Cardiac muscle cell (in vitro differentiated cells and primary cell): ENCODE measurements at places on chromosomes 13 and 19. TPM values are rescaled to one million over a fixed set of nuclear protein-coding genes. Genes with fewer than 3 reads are reported as not detected.
A peak's percentile ranks its signal among the peaks of the same experiment; 100 is the strongest.

SIN3B gene
- 37.1 and 52.0 TPM in 2 replicates for polyA plus RNA-seq

SSBP4 gene
- polyA plus RNA-seq, result 151 and 175 TPM in 2 replicates

NCAN gene
- 0.45 TPM in 1 of 2 replicates, not detected in the other for polyA plus RNA-seq

CLEC17A gene
- not detected in 2 replicates for polyA plus RNA-seq

CABP5 gene
- polyA plus RNA-seq, result not detected in 2 replicates

GRCh38 chr13:78372581-78372980, 230.8 kb downstream of the POU4F1 start:
- no peak for DNase-seq

- DNase-seq, result no peak
Observed at GRCh38 chr13:42547612-42548011, 26.3 kb upstream of the TNFSF11 start.

GRCh38 chr13:46341112-46341711, 45.8 kb downstream of the RUBCNL start:
- no peak for DNase-seq

DNA sequence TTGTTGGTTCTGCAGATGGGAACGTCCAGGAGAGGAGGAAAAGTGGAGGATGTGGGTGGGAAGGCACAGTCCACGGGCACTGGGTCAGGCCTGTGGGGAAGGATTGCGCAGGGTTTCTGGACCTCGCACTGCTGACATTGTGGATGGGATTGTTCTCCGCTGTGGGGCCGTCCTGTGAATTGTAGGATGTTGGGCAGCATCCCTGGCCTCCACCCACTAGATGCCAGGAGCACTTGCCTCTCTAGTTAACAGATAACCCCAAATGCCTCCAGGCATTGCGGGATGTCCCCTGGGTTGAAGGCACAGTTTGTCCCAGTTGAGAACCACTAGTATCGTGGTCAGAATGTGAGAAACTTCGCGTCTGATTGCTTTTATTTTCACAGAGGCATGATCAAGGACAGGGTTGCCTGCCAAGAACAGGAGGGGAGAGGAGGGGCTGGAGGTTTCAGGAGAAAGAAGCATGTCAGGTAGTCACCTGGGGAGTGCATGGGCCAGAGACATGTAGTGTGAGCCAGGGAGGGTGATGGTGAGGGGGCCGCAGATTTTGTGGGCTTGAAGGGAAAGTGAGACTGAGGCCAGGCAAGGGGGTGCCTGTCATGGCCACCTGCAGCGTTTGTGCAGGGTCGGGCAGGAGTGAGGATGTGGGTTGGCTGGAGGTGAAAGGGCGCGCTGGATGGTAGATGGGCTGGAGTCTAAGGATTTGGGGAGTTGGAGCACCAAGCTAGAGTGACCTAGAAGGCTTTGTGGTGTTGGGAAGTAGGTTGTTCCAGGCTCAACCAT, 3.2 kb downstream of the ZNF628 start:
- no peak for DNase-seq

DNA sequence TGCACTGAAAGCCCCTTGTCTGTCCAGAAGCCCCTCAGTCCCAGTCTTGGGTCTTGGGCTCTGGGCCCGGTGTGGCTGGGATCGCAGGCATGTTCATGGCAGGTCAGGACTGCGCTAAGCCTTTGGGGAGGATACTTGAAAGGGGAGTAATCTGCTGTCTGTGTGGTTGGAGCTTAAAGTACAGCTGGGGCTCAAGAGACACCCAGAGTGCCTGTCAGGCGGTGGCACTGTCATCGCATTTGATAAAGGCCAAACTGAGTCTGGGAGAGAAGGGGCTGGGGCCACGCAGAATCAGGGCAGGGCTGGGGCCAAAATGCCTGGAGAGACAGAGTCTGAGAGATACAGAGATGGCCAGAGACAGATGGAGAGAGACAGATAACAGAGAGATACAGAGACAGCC, 4.2 kb upstream of the CILP2 start:
- no peak for DNase-seq

DNA sequence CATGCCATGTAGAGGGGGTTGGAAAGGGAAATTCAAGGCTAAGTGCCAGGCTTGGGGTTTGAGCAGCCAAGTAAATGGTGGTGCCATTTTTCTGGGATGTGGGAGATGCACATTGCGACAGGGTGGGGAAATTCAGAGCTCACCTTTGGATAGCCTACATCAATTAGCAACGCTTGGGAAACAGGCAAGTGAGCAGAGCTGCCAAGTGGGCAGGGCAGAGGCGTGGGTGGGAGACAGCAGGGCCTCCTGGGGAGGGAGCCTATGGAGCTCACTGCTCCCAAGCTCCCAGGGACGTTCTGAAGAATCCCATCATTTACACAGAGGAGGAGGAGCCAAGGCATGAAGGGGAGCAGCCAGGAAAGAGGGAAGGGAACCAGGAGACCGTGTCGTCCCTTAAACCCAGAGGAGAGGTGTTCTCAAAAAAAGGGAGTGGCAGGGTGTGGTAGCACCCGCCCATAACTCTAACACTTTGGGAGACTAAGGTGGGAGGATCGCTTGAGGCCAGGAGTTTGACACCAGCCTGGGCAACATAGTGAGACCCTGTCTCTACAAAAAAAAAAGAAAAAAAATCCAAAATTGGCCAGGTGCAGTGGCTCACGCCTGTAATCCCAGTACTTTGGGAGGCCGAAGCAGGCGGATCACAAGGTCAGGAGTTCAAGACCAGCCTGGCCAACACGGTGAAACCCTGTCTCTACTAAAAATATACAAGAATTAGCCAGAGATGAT, 11.5 kb upstream of the CCNE1 start:
- no peak for DNase-seq

DNA sequence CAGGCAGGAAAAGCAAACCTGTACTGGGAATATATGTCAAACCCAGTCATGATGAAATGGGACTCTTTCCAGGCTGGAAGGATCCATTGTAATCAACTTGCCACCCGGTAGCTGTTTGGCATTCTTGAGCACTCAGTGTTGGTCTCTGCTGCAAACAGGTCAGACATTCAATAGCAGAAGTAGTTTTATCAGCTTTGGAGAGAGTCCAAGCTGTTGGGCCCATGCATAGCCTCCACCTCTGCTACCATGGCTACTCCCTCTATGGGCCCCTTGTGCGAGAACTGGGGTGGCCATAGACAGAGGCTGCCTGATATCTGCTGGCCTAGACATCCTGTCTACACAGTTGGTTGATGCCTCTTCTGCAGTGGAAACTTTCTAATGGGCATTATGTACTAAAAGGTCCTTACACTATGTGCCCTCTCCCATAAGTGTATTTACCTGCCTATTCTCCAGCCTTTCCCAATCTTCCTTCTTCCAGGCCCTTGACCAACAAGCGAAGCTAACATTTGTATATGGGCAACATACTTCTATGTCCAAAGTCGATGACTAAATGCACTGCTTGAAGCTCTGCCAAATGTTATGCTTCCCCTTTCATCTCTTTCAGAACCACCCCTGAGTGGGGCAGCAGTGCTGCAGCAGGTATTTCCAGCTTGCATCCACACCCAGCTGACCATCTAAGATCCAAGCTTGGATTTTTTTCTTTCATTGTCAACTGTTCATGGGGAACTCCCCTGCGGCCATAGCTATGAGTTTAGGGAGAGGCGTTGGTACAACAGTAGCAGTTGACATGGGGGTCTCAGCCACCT, 5.3 kb upstream of the RNF6 start:
- DNase-seq, result no peak

DNA sequence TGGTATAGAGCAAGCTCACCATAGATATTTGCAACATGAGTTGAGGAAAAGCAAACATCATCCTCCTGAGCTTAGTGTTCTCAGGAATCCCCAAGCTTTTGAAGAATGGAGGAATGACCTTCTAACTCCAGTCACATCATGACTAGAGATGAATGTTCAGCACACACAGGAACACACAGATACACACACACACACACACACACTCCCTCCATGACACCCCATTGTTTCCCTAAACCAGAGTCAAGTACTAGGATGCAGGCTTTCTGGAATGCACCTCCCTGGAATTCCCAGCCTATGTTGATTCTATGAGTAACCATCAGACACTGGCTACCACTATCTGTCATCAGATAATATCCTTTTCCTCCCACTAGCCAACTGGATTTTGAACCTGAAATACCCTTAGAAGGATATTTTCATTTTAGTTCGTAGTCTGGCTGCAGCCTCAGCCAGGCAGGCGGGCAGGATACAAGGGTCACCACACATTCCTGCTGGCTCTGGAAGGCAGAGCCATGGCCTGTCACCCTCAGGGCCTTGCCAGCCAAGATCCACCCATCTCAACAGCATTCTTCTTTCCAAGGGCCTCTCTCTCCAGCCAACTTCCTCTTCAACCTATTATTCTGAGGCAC, 162.4 kb downstream of the FOXO1 start:
- DNase-seq, result peak; percentile 91
